GM23248 (cell line): ENCODE measurements at places on chromosomes 2 and 18. TPM values are rescaled to one million over a fixed set of nuclear protein-coding genes. Genes with fewer than 3 reads are reported as not detected.

GRCh38 chr2:26455670-26456439 lies 22.1 kb downstream of the OTOF start:
- no peak for DNase-seq

DNA sequence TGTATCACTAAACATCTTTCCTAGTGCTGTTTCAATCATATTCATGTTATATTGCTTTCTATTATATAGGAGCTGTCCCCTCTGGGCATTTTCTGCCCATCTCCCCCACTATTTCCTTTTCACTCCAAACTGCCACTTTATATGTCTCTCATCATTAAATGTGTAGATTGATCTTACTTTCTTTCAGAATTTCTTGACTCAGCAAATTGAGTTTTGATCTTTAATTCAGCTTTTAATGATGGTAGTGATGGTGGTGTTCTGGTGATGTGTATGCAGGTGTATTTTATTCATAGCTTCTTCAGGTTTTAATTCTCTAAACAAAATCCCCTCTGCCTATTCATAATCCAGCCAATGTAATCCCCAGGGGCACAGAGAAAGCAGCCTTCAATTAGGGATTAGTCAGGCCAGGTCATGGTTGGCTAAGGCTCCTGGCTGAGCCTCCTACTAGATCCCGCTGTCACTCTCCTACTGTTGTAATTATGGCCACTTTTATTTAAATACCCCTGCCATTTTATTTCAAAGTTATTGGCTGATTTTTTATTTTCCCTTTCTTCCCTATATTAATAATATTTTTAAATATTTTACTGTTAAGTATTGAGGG lies 325.4 kb downstream of the SPAG16 start:
- DNase-seq = no peak

DNA sequence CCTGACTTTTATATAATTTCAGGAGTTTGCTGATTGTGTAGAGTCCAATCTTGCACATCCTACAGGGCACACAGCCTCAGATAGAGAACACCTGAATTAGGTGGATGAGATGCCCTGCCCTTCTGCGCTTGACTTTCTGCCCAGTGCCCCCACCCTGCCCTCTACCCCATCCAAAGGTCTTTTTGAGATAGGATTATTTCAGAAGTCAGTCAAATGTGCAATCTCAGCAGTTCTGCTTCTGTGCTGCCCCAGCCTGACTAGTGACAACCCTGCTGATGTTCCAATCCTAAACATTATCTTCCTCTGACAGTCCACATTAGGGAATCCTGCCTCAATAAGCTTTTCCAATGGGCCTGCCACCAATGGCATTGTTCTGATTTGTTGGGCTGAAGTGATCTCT lies 411.5 kb downstream of the TGIF1 start:
- DNase-seq = no peak

GRCh38 chr2:238891457-238892203 lies 43.7 kb downstream of the TWIST2 start:
- DNase-seq = peak; percentile 77

DNA sequence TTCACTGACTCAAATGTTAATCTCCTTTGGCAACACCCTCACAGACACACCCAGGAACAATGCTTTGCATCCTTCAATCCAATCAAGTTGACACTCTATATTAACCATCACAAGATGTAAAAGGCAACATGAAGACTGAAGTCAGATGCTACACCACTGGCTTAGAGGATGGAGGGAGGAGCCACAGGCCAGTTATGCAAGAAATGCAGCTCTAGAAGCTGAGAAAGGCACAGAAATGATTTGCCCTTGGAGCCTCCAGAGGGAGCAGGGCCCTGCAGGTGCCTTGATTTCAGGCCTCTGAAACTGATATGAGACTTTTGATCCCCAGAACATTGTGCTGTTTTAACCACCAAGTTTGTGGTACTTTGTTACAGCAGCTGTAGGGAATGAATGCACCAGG lies 276.3 kb downstream of the KCNS3 start:
- DNase-seq = no peak

- DNase-seq = no peak
These were observed 451.0 kb upstream of the SALL3 start for GRCh38 chr18:78528411-78529258.

- no peak for DNase-seq
These were observed 47.4 kb downstream of the NTSR2 start for GRCh38 chr2:11622611-11623010.

DNA sequence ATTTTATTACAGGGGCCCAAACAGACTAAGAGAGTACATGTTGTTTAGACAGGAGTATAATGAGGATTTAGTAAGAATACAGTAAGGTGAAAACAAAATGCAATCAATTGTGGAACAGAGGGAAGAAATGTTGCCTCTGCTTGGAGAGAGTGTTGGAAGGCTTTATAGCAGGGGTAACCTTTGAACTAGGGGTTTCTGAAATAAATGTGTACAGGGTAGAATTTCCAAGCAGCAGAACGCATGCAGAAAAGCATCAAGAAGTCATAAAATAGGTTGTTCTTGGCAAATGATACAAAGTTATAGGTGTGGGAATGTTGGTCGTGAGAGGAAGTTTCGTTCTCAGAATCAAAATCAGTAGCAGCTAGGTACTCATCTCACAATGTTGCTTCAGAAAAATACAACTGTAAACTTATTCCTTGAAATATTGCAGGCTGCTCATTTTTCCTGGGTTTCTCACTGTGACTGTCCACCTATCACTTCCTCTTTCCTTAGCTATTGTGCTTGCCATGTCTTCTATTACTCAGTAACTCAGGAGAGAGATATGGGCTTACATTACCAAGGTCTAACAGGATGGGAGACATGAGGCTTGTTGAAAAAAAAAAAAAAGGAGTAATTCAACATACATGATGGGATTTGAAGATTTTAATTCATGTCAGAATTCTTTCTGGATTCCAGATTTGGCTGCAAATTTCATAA lies 17.1 kb upstream of the HNMT start:
- no peak for DNase-seq

DNA sequence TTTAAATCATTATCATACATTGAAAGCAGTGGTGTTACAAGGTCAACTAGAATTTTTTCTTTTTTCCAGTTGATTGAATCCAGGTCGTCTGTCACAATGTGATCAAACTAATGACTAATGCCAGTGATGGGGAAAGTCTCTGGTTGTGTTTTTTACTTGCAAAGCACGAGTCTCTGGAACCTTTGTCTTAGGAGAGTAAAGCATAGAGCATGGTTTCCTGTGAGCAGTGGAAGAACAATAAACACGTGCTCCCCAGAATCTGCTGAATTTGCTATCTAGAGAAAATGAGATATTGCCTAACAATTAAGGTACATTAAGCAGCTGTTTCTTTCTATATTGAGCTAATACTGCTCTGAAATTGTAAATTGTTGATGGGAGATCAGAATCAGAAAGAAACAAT lies 1332.4 kb upstream of the TMEFF2 start:
- DNase-seq = no peak

- DNase-seq = peak; percentile 60
These were observed 354.1 kb downstream of the TXNL1 start for GRCh38 chr18:56284319-56284718.

The SOCS6 gene
- polyA plus RNA-seq = 30.0 and 31.7 TPM in 2 replicates
